ENCODE measurements at places on chromosomes 5 and 9.

- DNase-seq: no peak
Measured at GRCh38 chr9:106707738-106708474, 155.1 kb upstream of the ZNF462 start.

DNA sequence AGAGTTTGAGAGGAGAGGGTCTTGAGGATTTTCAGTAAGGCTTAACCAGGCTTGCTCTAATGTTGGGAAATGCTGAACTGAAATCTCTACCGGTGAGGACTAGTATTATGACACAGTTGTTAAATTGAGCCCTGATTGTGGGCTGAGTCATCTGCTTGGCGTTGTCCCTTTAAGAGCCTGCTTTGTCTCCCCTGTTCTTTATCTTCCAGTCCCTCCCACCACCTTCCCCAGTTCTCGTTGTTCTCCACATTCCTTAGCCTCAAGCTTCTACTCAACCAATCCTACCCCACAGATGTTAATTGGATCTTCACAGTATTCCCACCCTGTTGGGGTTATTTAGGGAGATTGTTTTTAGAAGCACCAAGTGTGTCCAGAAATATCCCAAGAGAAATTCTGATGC, 57.6 kb downstream of the ANKRD55 start:
- no peak for DNase-seq

- DNase-seq: no peak
Measured at GRCh38 chr9:607417-607816, 234.1 kb upstream of the DMRT1 start.

GRCh38 chr5:173816728-173817127, 71.4 kb upstream of the CPEB4 start:
- DNase-seq: no peak

- DNase-seq: no peak
Measured at GRCh38 chr5:76086095-76086494, 2.9 kb downstream of the SV2C start.

- DNase-seq: no peak
Measured at GRCh38 chr5:36360307-36360706, 58.6 kb upstream of the RANBP3L start.

DNA sequence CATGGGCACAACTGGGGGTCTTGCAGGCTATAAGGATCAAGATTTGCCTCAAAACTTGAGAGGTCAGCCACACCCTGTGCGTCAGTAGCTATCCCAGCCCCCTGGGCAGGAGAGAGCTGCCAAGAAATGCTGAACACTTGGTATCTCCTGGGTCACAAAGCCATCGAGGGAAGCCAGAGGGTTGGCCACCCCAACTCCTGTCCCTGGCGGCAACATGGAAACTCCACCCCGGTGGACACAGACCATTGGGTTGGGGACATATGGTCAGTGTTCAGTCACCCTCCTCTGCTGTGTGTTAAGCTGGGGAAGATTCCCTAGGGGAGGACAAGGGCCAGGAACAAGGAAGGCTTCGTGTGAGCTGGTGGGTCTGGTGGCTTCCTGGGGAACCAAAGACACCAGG, 140.6 kb downstream of the C5orf15 start:
- DNase-seq: no peak

DNA sequence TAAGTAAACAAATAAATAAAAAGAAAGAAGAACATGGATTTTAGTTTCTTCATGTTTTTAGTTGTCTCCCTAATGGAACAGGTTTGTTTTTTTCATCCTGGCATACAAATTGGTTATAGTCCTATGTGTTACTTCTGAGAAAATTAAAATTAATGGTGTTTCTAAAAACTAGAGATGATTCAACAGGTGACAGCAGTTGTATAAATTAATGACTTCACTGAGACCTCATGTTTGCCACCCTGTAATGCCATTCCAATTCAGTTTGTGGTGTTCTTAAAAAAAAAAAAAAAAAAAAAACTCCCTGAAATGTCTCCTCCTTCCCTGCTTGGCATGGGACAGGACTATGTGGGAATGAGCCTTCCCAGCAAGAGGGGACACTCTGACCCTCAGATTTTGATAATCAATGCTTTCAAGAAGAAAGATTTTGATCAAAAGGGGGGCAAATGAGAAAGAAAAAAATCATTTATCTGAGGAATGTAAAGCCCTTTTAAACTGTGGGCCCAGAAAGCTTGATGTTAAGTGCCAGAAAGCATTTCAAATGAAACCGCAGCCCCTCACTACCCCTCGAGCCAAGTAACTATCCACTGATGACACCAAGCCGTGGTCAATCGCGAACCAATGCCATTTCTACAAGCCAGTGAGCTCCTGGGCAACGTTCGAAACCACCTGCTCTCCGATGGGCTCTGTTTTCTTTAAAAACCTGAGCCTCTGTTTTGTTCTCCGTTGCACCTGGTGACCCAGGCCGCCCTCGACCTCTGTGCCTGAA, 941 bp downstream of the EXD3 start:
- no peak for DNase-seq

DNA sequence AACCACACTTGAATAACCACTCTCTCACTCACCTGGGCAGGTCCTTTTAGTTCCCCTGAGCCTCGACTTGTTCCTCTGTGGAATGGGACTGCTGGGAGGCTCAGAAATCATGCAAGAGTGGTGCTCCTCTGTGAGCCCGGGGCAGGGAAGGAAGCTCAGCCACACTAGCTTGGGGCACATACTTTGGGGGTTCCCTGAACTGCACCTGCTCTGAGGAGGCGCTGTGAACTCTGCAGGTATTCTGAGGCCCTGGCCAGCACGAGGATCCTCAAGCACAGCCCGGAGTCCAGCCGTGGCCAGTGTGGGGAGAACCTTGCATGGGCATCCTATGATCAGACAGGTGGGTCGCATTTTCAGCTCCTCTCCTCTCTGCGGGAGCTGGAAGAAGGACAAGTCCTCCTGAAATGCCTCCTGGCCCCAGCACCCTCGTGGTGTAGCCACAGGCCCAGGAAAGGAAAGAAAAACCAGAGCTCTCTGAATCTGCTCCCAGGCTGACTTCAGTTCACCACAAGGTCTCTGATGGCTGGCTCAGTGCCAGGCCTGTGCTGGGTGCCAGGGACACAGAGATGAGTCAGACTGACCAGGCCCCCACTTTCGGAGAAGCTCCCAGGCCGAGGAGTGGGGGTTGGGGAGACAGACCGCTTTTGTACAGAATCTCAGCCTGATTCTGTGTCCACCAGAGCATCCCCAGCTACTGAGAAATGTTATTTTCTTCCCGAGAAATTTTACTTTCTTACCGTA, 11.9 kb downstream of the GLIPR2 start:
- no peak for DNase-seq

- no peak for DNase-seq
Measured at GRCh38 chr5:75335952-75336614, 937 bp upstream of the HMGCR start.

DNA sequence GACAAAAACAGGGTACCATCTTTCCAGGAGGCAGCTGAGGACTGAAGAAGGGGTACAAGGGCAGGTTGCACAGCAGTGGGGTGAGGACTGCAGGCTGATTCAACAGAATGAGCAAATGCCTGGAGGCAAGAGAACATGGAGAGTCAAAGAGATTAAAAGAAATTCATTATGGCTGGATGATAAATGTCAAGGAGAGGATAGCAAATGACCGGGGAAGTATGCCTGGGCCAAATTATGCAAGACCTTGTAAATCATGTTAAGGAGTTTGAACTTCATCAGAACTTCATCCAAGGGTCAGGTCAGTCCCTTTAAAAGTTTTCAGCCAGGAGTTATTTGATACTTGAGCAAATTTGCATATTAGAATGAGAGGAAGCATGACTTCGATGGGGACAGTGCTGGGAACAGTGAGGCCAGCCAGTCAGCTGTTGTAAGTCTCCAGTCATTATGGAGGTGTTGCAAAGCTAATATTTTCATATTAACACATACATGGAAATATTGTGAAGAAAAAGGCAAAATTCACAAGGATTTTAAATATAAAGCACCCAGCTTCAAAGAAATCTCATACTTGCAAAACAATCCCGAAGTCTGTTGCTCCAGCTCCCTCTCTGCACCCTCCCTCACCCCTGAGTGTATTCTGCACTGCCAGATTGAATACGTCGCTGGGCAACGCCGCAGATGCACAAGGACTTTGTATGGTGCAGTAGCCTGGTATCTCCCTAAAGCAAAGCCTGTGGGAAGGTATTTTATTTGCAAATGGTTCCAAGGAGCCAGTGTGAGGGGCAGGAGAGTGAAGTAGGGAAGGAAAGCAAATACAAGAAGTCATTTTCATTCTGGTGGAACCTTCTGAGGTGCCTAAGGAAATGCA, 509.8 kb upstream of the TLE4 start:
- DNase-seq: no peak

GRCh38 chr5:18544421-18544820, 910.2 kb downstream of the TAF11L14 start:
- DNase-seq: no peak

- no peak for DNase-seq
Measured at GRCh38 chr5:127754259-127754658, 51.1 kb downstream of the CCDC192 start.

Measured in ecto neural progenitor cell (in vitro differentiated cells).